ENCODE measurements at places on chromosomes 3 and 15.

- DNase-seq, result no peak
Observed at GRCh38 chr3:189646853-189647542, 15.8 kb downstream of the TP63 start.

DNA sequence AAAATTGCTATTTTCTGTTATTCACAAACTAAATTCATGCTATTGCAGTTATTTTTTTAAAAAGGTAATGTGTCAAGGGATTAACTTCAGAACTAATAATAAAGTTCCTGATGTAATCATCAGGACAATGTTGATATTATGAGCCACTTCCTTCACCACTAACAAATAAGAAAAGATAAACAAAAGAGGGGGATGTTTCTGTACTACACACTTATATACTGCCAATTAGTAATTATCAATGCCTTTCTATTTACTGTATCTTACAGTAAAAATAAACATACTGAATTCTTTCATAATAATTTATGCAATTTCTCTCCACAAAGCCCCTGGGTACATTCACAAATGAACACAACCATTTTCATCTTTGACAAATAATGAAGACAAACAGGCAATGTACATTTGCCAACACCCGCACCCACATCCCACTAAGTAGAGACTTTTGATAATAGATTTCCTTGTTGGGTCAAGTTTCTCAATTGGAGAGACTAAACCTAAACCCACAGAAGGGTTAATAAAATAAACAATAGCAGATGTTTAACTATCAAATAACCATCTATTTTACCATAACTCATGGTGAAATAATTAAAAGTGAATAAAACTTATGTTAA, 3.7 kb downstream of the CBLB start:
- DNase-seq, result no peak

DNA sequence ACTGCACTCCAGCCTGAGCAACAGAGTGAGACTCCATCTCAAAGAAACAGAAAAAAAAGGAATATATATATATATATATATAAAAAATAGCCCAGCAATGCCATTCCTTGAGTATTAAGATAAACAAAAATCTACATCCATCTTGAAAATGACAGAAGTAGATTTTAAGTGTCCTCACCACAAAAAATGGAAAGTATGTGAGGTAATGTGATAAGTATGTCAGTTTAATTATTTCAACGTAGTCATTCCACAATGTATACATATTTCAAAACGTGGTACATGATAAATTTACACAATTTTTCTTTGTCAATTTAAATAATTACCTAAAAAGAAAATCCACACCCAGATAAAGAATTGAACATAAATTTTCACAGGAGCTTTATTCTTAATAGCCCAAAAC, 54.9 kb downstream of the HCN4 start:
- no peak for DNase-seq

DNA sequence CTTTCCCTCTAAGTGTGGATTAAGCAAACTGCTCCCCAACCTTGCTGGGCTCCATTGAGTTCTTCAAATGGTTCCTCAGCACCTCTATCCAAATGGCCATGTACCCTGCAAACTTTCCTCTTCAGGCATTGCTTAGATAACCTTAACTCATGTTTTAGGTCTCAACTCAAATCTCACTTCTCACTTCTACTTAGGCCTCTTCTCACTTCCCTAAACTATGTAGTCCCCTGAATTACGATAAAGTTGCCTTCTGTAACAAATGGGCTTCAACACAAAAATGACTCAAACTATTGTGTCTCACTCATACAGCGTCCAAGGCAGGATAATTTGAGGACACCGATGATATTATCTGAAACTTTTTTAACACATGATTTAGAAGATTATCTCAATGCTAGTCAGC, 62.4 kb upstream of the STAC start:
- DNase-seq, result no peak

DNA sequence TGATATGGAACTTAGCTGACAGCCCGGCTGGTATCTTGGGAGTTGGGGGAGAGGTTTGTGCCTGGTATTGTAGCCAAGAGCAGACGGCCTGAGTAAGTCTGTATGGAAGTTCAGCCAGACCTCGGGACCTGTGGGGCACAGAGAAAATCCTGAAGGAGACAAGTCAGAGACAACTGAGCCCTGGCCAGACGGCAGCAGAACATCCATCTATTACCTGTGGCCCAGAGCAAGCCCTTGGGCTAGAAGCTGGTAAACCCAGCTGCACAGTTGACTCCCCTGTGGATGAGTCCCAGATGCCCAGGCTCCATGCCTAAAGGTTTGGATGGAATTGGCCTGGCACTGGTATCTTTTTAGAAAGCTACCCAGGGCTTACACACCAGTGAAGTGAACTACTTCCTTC, 70.4 kb upstream of the DLG1 start:
- DNase-seq, result no peak

DNA sequence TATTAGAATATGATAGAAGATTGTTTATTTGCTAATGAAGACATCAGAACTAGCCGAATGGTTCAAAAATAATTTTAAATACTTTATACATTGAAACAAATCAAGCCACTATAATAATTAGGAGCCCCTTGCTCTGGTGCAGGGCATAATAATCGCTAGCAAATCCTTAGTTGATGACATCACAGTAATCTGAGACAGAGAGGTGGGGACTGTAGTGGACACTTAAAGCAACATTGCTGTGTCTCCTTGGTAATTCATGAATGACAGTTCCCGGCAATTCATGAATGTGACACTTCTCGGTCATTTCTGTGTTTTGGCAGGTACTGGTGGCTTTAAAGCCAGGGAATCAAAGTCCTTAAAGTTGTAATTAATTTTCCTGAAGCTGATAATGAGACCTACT, 114.3 kb downstream of the PPM1L start:
- no peak for DNase-seq

DNA sequence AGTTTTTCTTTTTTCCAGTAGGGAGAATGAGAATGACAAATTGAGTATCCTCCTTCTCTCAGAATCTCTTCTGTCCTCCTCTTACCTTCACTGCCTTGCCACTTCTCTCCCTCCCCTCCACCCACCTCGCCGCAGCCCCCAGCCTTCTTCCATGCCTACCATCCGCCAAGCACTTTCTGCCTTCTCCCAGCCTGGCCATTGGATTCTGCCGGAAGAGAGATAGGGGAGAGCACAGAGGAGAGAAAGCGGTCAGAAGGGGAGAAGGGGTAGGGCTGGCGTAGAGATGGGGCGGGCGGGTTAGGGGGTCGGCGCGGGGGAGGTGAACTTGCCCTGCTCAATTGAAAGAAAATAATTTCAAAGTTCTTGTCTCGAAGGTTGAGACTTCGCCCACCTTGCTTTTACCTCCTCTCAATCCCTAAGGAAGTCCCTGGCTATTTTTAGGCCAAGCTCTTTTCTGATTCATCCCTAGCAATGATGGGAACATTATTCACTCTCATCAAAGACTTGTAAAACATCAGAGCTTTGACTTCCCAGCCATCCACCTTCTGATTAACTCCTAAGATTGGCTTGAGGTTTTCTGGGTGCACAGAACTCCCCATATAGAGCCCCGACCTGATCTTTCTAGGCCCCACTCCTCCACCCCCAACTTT, 811 bp downstream of the C3orf52 start:
- DNase-seq, result peak; percentile 22

GRCh38 chr3:147886879-147887278, 477.7 kb downstream of the ZIC1 start:
- DNase-seq, result no peak

- DNase-seq, result no peak
Observed at GRCh38 chr15:36053746-36054145, 507.8 kb upstream of the DPH6 start.

GRCh38 chr3:33717616-33717865, 513 bp downstream of the CLASP2 start:
- DNase-seq, result no peak

GRCh38 chr3:30285188-30286006, 321.0 kb upstream of the TGFBR2 start:
- peak; percentile 92 for DNase-seq

GRCh38 chr3:188350961-188351360, 197.0 kb downstream of the LPP start:
- no peak for DNase-seq

DNA sequence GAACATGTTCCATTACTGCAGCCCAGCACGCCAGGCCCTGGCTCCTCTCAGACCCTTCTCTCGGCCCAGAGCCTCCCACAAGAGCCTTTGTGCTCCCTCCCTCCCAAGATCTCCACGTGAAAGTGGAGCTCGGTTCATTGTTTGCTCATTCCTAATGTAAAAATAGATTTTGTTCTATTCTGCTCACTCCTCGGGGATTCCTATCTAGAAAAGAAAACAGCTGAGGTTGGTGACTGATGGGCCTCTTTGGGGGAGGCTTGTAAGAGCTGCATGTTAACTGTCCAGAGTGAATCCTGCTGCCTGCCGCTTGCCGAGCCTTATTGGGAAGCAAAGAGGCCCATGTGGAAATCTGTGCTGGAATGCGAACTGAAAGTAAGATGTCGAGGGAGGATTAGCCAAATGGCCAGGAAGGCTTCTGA, 267.1 kb downstream of the LRTM1 start:
- DNase-seq, result peak; percentile 33

- DNase-seq, result no peak
Observed at GRCh38 chr3:74048699-74049098, 424.0 kb upstream of the PDZRN3 start.

GRCh38 chr3:14506626-14507304, 33.4 kb downstream of the GRIP2 start:
- DNase-seq, result no peak

GRCh38 chr15:68602459-68603215, 23.8 kb downstream of the CORO2B start:
- DNase-seq, result no peak

- DNase-seq, result no peak
Observed at GRCh38 chr3:71191031-71191482, 392.5 kb downstream of the FOXP1 start.

- no peak for DNase-seq
Observed at GRCh38 chr3:38597502-38598060, 51.9 kb downstream of the SCN5A start.

DNA sequence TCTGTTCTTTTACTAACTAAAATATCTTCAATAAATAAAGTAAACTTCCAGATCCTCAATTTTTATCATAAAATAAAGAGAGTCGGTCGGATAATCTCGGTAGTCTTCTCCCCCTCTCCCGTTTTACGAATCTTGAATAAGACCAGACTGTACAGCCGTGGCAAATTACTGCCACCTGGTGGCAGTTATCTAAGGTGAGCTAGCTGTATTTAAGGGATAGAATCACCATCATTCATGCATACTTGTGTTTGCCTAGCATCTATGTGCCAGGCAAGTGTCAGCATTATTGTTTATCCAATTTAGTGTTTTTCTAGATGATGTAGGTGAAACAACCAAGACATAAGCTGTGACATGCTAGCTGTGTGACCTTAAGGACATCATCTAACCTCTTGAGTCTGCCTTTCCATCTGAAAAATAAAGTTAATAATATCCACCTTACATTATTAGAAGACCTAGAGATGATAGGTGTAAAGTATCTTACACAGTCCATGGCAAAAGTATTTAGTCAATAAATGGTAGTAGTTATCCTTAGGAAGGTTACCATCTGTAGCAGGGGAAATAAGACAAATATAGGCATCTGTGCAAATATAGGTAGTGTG, 21.3 kb downstream of the DUT start:
- DNase-seq, result peak; percentile 66

DNA sequence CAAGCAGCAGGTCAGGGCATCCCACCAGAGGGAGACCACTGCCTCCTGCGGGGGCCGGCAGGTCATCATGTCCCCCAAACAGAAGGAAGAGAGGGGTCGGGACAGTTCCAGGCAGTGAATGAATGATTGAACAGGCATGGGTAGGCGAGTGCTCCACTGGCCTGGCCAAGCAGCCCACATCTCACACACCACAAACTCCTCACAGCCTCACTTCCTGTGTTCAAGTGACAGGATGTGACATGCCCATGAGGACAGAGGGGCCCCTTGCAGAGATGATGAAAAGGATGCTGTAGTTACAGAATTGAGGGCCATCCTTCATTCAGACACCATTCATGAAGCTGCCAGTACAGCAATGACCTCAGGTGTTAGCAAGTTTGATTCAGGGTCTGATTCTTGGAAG, 3.7 kb downstream of the IQSEC1 start:
- no peak for DNase-seq

DNA sequence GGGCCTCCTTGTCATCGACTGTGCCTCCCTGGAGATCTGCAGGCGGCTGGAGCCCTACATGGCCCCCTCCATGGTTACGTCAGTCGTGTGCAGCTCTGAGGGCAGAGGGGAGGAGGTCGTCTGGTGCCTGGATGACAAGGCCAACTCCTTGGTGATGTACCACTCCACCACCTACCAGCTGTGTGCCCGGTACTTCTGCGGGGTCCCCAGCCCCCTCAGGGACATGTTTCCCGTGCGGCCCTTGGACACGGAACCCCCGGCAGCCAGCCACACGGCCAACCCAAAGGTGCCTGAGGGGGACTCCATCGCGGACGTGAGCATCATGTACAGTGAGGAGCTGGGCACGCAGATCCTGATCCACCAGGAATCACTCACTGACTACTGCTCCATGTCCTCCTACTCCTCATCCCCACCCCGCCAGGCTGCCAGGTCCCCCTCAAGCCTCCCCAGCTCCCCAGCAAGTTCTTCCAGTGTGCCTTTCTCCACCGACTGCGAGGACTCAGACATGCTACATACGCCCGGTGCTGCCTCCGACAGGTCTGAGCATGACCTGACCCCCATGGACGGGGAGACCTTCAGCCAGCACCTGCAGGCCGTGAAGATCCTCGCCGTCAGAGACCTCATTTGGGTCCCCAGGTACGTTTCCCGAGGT, 146.5 kb downstream of the LRRK1 start:
- no peak for DNase-seq

DNA sequence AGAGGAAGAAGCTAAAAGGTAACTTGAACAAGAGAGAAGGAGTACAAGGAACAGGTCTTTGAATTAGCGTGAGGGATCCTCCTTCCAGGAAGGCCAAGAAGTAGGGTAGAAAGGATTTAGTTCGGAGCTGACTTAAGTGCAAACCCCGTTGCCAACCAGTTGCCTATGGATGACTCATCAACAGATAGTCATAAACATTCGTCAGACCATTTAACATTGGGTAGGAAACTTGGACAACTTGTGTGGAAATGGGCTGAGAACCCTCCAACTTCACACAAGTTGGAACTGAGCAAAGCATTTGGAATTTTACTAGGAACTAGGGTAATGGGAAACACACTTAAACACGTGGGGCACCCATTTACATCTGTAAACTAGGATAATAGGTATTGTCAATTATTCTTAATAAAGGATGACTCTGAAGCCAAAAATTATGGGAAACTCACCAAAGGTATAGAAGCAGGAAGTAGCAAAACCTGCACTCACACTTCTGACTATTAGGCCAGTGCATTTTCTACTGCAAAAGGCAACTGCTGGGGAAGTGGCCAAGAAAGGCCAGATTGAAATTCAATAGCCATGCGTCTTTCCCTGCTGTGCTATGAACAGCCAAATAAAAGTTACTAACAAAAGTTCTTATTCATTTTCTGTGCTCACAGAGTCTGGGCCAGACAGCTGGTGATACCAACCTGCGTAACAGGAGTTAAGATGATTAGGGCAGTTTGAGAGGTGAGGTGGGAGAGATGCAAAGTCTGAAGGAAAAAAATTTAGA, 174.5 kb upstream of the TMC3 start:
- DNase-seq, result peak; percentile 4

Data from AG10803 (cell line).